Esophagus squamous epithelium (tissue), 5 donors: ENCODE measurements at places on chromosomes 5 and 9. TPM values are rescaled to one million over a fixed set of nuclear protein-coding genes. Genes with fewer than 3 reads are reported as not detected.

RAI14 gene
- total RNA-seq: 9.8 TPM

ORM2 gene
- not detected for total RNA-seq

FBXO38 gene
- 15.0 TPM for total RNA-seq

NDUFAF2 gene
- total RNA-seq: 34.1 TPM

ORM1 gene
- 0.41 TPM for total RNA-seq

EQTN gene
- not detected for total RNA-seq

P4HA2 gene
- total RNA-seq: 15.8 TPM

SARDH gene
- total RNA-seq: not detected

LHX2 gene
- not detected for total RNA-seq

STK32A gene
- 0.38 TPM for total RNA-seq

EFCAB9 gene
- total RNA-seq: not detected

CEL gene
- 1.9 TPM for total RNA-seq

GFM2 gene
- total RNA-seq: 16.8 TPM

HTR4 gene
- total RNA-seq: not detected

SPATA6L gene
- total RNA-seq: 0.91 TPM

SYK gene
- total RNA-seq: 50.2 TPM

SPAG8 gene
- total RNA-seq: not detected

GPX3 gene
- 650 TPM for total RNA-seq

ANXA2R gene
- 0.57 TPM for total RNA-seq

ACER2 gene
- total RNA-seq: 3.9 TPM

CCDC192 gene
- total RNA-seq: not detected

NEURL1B gene
- 18.7 TPM for total RNA-seq

RLN2 gene
- total RNA-seq: not detected

DMRT3 gene
- total RNA-seq: 1.0 TPM

TIMD4 gene
- total RNA-seq: not detected

SH2D3C gene
- 3.9 TPM for total RNA-seq

BTNL3 gene
- total RNA-seq: not detected

CDKN2B gene
- total RNA-seq: 110 TPM

HTR1A gene
- total RNA-seq: not detected

CCDC69 gene
- total RNA-seq: 30.6 TPM

NR2F1 gene
- total RNA-seq: 1.9 TPM

GABRA1 gene
- not detected for total RNA-seq

POU5F2 gene
- 1.2 TPM for total RNA-seq

OR2K2 gene
- total RNA-seq: not detected

ZNF354C gene
- total RNA-seq: 0.80 TPM

SLC6A18 gene
- total RNA-seq: not detected

JAKMIP2 gene
- 0.09 TPM for total RNA-seq

CCL27 gene
- not detected for total RNA-seq

GGTA1 gene
- 29.9 TPM for total RNA-seq

STC2 gene
- 1.6 TPM for total RNA-seq

LCN15 gene
- total RNA-seq: not detected

LCN2 gene
- total RNA-seq: 845 TPM

IL7R gene
- 19.1 TPM for total RNA-seq

CCDC152 gene
- 0.08 TPM for total RNA-seq

PARP8 gene
- 25.2 TPM for total RNA-seq

PRLR gene
- total RNA-seq: 1.5 TPM

BHMT gene
- 1.2 TPM for total RNA-seq

LRRTM2 gene
- total RNA-seq: 3.1 TPM

BARX1 gene
- total RNA-seq: not detected

SLC4A9 gene
- total RNA-seq: not detected

TMEM252 gene
- not detected for total RNA-seq

SPINK14 gene
- not detected for total RNA-seq

INSL4 gene
- not detected for total RNA-seq

KCNV2 gene
- total RNA-seq: not detected

PCDHGA12 gene
- total RNA-seq: 2.0 TPM
